Osteocyte (in vitro differentiated cells): ENCODE measurements at places on chromosomes 11 and 22. TPM values are rescaled to one million over a fixed set of nuclear protein-coding genes. Genes with fewer than 3 reads are reported as not detected.
A peak's percentile ranks its signal among the peaks of the same experiment; 100 is the strongest.

DNA sequence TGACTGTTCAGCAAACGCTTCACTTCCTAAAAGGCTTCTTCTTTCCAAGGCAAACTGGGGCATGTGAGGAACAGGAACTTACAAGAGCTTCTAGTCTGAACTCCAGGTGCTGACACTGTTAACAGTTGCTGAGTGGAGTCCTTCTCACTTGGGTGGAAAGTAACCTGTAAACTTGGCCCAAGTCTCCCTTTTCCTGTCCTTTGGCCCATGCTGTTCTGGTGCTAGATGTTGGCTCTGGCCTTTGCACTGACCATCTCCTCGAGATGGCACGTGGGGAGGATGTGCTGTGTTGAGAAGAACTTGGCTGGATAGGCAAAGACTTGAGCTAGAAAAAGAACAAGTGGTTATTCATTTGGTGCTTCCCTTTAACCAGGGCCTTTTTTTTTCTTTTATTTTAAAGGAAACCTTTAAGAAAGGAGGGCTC is 53.6 kb downstream of the PTPRJ start:
- H3K27me3 ChIP-seq = no peaks in the 10 kb centered on the region
- H3K4me1 ChIP-seq = peaks cover 43% of the 10 kb centered on the region
- no peak overlapping the region for H3K27ac ChIP-seq
- no peak overlapping the region for H3K4me3 ChIP-seq
- no peak for DNase-seq
- H3K36me3 ChIP-seq = peaks cover 4% of the 10 kb centered on the region

- peaks cover 2% of the 10 kb centered on the region for H3K36me3 ChIP-seq
- H3K4me3 ChIP-seq = no peak overlapping the region
- peak overlapping the region; percentile 28 for H3K27ac ChIP-seq
- peaks cover 24% of the 10 kb centered on the region for H3K4me1 ChIP-seq
These were observed 100.1 kb downstream of the RDX start for GRCh38 chr11:110196241-110196754.

DNA sequence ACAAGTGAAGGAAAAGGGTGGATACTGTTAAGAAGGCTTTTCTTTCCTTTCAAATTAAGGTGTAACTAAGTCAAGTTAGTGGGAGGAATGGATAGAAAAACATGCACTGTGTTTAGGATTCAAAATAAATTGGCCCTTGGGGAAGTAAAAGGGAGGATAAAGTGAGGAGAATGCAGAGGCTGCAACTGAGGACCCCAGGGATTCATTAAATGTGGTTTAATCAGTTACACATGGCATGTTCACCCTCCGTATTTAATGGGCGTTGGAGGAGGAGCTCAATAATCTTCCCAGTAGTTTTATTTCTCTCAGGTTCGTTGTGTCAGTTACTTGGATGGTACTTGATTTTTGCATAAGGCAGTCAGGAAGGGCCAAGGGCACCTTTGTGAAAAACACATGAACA is 966.3 kb downstream of the JRKL start:
- H3K27me3 ChIP-seq = peaks cover 18% of the 10 kb centered on the region
- no peak overlapping the region for H3K27ac ChIP-seq
- H3K4me1 ChIP-seq = no peaks in the 10 kb centered on the region
- no peak overlapping the region for H3K4me3 ChIP-seq

GRCh38 chr11:92794783-92795182 is 174.7 kb upstream of the MTNR1B start:
- no peak for DNase-seq
- H3K27ac ChIP-seq = no peak overlapping the region
- H3K4me3 ChIP-seq = no peak overlapping the region

- no peaks in the 10 kb centered on the region for H3K36me3 ChIP-seq
- no peak overlapping the region for H3K4me3 ChIP-seq
- no peaks in the 10 kb centered on the region for H3K4me1 ChIP-seq
- no peak for DNase-seq
- no peak overlapping the region for H3K27ac ChIP-seq
- no peaks in the 10 kb centered on the region for H3K27me3 ChIP-seq
These were observed 4.2 kb downstream of the LSP1 start for GRCh38 chr11:1857064-1857463.

GRCh38 chr11:60633645-60634044 is 65.8 kb upstream of the MS4A8 start:
- H3K36me3 ChIP-seq = no peaks in the 10 kb centered on the region
- no peaks in the 10 kb centered on the region for H3K4me1 ChIP-seq
- H3K27me3 ChIP-seq = no peaks in the 10 kb centered on the region
- no peak overlapping the region for H3K4me3 ChIP-seq
- no peak overlapping the region for H3K27ac ChIP-seq
- DNase-seq = no peak

DNA sequence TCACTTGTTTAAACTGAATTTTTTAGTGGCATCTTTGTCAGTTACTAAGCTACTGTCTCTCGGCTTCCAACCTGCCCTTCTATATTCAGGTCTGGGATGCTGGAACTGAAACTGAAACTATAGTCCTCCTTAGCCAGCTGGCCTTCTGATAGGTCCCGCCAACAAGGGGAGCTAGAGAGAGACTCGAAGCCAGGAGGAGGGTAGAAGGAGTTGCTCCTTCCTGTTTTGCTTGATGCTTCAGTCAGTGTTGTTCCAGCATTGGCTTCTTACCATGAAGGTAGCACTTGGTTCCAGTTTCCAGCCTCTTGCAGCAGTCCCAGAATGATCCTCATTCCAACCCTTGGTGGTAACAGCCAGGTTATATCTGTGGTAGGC is 32.9 kb upstream of the HORMAD2 start:
- no peak overlapping the region for H3K4me3 ChIP-seq
- no peaks in the 10 kb centered on the region for H3K27me3 ChIP-seq
- H3K36me3 ChIP-seq = no peaks in the 10 kb centered on the region

DNA sequence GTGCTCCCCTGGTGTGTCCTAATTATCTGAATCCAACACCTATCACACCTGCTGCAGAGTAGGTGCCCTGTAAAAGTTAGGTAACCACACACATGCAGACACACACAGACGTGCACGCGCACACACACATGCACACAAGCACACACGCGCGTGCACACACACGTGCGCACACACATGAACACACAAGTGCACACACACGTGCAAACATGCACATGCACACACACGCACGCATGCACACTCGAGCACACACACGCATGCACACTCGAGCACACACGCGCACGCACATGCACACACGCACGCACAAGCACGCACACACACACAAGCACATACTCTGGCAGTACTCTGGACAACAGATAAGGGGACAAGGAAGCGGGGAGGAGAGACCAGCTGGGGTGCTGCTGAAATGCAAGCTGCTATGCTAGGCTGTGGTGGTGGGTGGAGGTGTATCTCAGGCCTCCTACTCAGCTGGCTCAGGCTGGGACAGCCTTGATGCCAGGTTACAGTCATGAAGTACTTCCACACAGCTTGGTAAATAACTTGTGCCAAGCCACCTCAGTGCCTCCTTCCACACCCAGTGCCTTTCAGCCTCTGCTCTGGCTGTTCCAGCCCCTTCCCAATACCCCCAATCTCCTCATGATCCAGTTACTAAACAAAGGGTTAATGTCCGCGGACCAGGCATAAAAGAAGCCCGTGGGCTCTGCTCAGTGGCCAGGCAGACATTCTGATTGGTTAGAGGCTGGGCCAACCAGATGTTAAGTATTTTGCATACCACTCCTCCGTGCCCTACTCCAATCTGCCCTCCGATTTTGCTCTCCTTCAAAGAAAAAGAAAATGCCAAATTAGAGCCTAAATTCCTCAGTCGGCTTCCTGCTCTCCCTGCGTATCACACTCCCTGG is 374.1 kb downstream of the TENM4 start:
- no peak overlapping the region for H3K27ac ChIP-seq
- DNase-seq = no peak
- no peaks in the 10 kb centered on the region for H3K36me3 ChIP-seq
- H3K4me1 ChIP-seq = peaks cover 8% of the 10 kb centered on the region

- H3K27me3 ChIP-seq = peaks cover 31% of the 10 kb centered on the region
- H3K27ac ChIP-seq = no peak overlapping the region
- H3K36me3 ChIP-seq = no peaks in the 10 kb centered on the region
- peaks cover 4% of the 10 kb centered on the region for H3K4me1 ChIP-seq
These were observed 3.5 kb downstream of the KCNJ5 start for GRCh38 chr11:128894685-128895084.

GRCh38 chr22:49503321-49503720 is 324.4 kb downstream of the BRD1 start:
- no peaks in the 10 kb centered on the region for H3K36me3 ChIP-seq
- no peak overlapping the region for H3K4me3 ChIP-seq
- DNase-seq = no peak
- peaks cover 4% of the 10 kb centered on the region for H3K4me1 ChIP-seq

- H3K4me3 ChIP-seq = no peak overlapping the region
- no peak overlapping the region for H3K27ac ChIP-seq
- no peaks in the 10 kb centered on the region for H3K36me3 ChIP-seq
These were observed 18.1 kb downstream of the MRGPRD start for GRCh38 chr11:68962527-68963250.

DNA sequence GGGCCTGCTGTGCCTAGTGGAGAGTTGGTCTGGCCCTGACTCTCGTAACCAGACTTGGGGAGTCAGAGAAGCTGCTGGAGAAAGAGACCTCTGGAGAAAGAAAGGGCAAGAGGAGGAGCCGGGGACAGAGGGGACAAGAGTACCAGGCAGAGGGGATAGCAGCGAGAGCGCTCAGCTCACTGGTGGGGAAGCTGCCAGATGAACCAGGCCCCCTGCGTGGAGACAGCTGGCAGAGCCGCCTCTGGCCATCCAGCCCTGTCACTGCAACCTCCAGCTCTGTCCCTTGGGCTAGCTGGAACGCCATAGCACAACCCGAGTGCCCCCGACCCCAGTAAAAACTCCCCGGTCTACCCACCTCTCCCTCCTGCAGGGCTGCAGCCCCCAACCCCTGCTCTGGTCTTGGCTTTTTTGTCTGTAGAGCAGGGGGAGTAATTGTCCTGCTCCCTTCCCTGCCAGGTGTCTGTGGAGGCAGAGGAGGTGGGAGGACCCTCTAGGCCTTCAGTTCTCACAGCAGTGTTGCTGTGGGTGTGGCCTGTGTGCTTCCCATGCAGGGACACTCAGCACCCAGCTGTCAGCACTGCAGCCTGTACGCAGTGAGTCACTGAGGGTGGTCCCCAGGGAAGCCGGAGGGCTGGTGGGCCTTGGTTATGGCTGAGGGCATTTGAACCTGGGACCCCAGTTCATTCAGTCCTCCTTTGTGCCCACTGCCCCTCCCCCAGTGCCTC is 4.8 kb upstream of the SUN2 start:
- no peak overlapping the region for H3K4me3 ChIP-seq
- H3K27me3 ChIP-seq = no peaks in the 10 kb centered on the region
- H3K36me3 ChIP-seq = no peaks in the 10 kb centered on the region
- DNase-seq = no peak
- no peak overlapping the region for H3K27ac ChIP-seq
- H3K4me1 ChIP-seq = peaks cover 31% of the 10 kb centered on the region

DNA sequence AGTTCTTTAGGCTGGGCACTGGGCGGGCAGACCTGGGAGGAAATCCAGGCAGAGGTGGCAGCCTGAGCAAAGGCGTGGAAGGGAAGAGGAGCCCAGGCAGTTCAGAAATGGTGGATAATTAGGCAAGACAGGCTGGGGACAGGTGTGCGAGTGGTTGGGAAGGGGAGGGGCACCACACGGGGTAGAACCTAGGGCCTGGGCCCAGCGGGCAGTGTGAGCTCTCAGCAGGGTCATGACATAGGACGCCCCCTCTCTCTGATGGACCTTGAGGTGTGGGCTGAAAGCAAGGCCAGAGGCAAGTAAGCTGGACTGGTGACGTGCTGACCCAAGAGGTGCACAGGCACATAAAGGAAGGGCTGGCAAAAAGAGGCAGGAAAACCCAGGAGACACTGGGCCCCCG is 6.8 kb downstream of the UFD1 start:
- H3K36me3 ChIP-seq = peaks cover 40% of the 10 kb centered on the region
- H3K4me3 ChIP-seq = no peak overlapping the region
- H3K4me1 ChIP-seq = peaks cover 9% of the 10 kb centered on the region
- no peak for DNase-seq

OPCML gene
- 0.11 TPM in 1 of 2 replicates, not detected in the other for total RNA-seq

CATSPERZ gene
- not detected in 2 replicates for total RNA-seq
